CD4-positive, alpha-beta T cell treated with Interferon gamma for 1 hour (primary cell): ENCODE measurements at places on chromosomes 12 and 14.

DNA sequence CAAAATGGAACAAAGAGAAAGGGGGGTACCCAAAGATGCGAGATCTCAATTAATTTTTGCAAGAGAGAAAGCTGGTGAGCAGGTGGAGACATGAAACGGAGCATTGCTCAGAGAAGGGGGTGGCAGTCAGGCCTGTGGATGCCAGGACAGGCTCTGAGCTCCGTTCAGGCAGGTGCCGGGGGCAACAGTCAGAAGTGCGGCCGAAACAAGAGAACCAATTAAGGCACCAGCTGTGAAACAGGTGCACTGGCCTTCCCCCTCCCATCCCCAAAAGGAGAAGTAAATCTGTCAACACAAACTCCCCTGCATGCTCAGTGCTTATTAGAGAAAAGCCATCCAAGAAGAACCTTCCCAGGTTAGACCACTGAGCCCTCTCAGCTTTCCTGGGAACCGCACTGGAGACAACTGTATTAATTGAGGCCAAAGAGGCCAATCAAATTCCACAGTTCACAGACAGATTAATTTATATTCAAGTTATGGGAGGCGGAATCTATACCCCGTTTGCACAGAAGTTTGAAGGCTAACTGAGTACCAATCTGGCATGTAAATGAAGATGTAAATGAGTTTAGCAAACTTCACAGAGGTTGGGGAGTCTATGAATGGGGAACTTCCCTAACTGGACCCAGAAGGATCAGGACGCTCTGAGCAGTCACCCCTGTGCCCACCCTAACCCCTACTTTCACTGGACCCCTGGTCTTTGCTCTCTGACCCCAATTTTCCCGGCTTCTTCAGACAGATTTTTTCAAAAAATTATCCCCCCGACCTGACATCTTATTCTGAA, 20.9 kb downstream of the OAS2 start:
- peak; percentile 22 for DNase-seq

- no peak for DNase-seq
Observed at GRCh38 chr14:101905614-101906013, 58.8 kb upstream of the DYNC1H1 start.

GRCh38 chr14:75292886-75293285, 14.3 kb downstream of the FOS start:
- no peak for DNase-seq

DNA sequence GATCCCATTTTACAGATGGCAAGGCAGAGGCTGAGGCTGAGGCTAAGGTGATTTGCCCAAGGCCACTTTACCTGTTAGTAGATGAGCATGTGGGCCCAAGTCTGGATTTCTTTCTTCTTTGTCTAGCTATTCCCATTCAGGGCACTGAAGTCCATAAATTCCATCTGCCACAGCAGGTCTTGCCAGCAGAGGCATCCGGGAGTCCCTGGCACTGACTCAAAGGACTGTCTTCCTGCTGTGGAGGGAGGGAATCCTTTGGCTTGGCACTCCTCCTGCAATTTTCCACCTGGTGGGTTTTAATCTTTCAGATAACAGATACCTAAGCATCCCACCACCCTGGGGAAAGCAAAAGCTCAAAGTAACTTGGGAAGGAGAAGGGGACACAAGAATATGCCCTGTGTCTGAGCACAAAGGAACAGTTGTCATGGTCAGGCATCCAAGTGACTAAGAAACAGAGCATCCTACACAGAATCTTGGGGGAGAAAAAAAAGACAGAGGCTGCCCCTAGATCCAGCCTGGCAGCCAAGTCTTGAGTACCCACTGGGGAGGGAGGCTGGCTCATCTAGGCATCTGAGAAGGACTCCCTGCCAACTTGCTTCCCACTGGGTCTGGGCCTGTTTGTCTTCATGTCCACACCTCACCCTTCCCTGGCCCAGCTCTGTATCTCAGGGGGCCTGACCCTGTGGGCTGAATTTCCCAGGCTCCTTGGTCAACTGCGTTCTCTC, 35.6 kb upstream of the CMKLR1 start:
- no peak for DNase-seq

DNA sequence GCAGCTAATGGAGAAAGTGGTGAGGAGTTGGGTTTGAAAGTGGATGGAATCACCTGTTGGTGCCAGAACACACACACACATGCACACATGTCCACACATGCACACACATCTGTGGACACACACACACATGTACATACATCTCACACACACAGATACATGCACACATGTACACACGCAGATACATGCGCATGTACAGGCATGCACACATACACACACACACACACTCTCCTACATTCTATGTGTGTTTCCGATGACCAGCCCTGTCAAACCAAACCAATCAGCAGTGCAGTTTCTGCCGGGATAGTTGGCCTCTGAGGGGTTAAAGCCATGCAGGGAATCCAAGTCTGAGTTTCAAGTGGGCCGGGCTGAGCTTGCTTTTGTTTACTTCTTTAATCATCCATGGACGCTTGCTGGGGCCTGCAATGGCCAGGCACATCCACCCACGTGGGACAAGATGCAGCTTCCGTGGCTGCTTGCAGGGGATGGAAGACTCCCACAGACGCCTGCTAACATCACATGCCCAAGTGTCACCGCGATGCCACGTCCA, 52.5 kb downstream of the GALNT9 start:
- no peak for DNase-seq

- no peak for DNase-seq
Observed at GRCh38 chr12:125518074-125518473, 452.8 kb downstream of the AACS start.

GRCh38 chr12:111758120-111758561, 8.6 kb upstream of the ALDH2 start:
- DNase-seq: no peak

DNA sequence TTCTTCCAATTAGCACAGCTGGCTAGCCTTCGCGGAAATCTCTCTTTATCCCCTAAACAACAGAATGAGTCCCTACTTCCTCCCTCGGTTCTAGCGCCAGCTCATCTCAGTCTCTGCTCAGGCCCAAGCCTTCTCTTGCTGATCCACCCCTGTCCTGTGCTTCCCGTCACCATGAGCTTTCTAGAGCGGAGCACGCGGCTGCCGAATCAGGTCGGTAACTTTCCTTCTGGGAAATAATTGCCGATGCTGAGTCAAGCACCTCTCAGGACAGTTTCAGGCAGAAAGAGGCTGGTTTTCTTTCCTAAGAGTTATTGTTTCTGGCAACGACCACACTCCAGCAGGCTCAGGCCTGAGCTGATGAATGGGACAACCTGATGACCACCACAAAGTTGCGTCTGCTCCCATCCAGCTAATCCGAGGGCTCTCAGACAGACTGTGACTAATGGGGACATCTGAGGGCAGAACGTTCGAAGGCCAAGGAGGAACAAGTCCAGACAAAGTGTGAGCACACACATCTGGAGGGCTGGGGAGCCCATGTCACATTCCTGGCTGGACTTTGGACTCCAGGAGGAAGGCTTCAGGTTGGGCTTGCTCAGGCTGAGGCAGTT, 13.6 kb upstream of the GPR68 start:
- DNase-seq: no peak

DNA sequence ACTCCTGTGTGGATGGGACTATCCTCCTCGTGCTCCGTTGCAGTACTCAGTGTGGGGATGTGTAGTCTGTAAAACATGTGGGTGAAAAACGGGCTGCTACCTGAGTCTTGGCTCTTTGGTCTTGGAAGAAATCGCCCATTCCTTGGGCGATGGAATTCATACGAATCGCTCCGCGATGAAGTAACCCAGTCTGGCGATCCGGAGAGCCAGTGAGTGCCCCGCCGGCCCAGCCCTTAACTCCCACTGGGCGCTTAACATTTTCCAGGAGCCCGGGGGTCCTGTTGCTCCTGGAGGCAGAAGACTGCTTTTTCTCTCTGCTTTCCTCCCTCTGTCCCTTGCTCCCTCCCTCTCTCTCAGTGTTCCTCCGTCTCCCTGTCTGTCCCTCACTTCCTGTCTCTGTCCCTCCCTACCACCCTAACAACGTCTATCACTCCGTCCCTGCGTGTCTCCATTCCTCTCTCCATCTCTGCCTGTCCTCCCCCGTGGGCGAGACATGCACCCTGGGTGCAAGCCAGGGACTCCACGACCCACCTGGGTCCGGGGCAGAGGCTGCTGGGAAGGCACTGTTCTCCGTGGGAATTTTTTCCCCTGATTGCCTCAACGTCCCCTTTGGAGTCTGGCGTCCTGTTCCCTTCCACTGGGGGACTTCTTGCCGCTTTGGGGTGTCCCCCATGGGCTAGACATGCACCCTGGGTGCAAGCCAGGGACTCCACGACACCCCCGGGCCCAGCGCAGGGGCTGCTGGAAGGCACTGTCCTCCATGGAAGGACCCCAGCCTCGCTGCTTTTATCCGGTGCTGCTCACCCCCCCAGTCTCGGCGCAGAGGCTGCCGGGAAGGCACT, 188.6 kb downstream of the ALG10 start:
- DNase-seq: no peak

DNA sequence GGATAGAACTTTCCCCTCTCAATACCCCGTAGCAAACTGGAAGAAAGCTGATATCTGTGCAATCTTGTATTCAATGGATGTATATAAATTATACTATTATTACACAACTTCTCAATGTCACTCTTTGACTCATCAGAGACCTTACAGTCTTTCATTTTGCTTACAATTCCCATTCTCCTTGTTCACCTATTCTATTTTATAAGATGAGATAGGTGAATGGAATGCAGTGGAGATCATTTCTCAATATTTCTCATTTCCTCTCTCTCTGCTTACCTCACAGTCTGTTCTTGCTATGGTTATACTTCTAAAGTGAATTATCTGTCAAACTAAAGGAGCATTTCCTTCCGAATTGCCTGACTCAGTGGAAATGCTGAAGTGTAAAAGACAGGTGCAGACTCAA, 14.9 kb downstream of the FOXA1 start:
- DNase-seq: no peak

DNA sequence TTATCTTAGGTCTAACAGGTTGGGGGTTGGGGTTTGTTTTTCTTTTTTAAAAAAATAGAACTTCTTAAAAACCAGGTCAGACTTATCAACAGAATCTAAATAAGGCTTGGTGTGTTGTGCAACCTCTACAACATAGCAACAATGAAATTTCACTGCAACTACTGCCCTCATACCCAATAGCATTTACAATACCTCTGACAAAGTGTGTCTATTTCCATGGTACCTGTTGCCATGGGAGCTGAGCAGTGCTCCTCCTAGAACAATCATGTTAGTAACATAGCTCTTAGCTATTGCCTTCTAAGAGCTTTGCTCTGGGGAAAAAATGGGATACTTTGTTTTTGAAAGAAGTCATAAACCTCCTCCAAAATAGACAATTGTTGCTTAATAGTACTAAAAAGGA, 103.3 kb upstream of the CCDC175 start:
- DNase-seq: no peak

DNA sequence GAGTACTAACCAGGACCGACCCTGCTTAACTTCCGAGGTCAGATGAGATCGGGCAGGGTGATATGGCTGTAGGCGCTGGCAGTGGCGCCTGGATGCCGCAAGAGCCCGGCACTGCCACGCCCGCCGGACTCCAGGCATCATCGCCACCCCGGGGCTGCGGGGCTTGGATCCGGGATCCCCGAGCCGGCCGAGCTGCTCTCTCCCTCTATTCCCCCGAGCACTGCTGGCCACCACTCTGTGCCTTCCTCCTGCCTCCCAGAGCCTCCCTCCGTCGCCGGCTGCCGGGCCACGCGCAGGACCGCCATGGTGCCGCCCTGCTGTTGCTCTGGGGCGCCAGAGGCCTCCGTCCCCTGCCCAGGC, 153.2 kb upstream of the ALG10B start:
- no peak for DNase-seq

DNA sequence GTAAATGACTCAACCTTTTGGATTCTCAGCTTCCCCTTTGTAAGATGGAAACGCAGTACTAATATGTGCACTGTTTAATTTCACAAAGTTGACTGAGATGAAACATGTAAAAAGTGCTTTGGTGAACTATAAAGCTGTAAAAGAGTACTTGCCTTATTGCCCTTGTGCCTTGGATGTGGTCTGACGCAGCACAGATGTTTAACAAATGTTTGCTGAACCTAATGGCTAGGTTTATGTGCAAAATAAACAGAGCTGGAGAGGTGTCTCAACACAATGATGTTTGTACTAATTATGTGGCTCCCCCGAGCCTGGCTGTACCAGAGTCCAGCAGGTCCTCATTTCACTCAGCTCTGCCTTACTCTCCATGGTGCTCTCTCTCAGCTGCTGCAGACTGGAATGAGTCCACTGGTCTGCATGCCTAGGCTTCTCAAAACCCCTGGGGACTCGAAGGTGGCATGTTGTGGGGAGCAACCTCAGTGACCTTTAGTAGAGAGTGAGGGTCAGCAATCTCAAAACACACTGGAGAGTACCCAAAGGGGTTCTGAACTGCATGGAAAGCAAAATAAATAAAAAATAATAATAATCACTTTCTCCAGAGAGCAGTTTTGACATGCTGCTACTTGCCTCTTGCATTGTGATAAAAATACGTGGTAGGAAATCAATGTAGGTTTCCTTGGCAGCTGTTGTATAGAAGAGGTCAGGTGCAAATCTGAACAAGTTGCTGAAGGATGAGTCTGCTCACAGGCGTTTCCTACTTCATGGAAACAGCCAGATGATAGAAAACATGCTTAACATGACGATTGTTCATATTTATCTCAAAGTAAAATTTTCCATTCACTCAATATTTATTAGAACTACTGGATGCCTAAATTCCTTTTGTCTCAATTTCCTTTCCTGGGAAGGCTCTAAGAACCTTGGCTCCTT, 8.5 kb upstream of the AMIGO2 start:
- no peak for DNase-seq

DNA sequence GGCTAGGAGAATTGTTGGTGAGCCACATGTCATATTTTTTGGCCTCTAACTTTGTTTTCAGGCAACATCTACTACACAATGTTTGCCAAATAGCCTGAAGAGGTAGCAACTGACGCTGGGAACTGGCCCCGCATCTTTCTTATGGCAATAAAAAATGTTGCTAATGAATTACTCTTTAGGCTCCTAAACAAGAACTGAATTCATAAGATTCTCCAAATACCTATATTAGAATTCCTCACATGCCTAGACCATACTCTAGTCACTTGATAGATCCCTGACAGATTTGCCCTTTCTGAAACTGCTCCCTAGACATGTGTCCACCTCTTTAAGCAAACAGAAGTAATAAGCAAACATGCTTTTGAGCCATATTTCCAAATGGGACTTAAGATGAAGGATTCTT, 209.0 kb upstream of the ATXN7L3B start:
- DNase-seq: no peak
